ENCODE measurements at places on chromosomes 6 and 20.

GRCh38 chr6:3319610-3320200, 61.0 kb downstream of the PSMG4 start:
- DNase-seq: no peak

DNA sequence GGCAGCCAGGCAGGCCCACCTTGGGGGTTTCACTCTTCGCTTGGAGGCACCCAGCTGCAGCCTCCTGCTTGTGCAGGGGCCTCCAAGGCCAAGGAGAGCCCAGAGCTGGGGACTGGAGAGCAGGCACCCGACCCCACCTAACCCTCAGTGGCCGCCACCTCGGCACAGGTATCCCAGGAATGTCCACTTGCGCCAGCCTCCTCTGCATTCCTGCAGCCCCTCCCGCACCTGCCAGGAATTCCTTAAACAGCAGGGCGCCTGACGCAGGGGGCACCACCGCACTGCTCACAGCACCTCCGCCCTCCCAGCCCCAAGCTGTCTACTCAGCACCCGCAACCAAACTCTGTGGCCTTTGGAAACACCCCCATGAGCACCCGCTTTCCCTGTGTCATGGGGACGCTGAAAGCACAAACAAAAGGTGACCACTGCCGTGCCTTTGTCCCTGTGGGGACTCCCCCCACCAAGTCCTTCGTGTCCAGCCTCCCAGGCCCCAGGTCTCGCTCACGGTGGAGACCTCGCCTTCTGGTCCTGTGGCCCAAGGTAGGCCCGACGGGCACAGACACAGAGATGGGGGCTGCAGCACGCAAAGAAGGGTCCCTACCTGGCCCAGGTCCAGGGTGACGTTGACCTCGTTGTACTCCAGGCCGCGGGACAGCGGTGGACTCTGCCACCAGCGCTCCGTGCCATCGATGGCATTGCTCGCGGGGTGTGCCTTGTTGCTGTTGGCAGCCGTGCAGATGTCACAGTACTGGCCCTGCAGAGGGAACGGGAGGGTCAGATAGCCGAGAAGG, 5.1 kb downstream of the LAMA5 start:
- no peak for DNase-seq

- no peak for DNase-seq
Observed at GRCh38 chr20:8133851-8134451, 1.9 kb downstream of the PLCB1 start.

GRCh38 chr6:38187811-38188590, 368.5 kb downstream of the ZFAND3 start:
- no peak for DNase-seq

DNA sequence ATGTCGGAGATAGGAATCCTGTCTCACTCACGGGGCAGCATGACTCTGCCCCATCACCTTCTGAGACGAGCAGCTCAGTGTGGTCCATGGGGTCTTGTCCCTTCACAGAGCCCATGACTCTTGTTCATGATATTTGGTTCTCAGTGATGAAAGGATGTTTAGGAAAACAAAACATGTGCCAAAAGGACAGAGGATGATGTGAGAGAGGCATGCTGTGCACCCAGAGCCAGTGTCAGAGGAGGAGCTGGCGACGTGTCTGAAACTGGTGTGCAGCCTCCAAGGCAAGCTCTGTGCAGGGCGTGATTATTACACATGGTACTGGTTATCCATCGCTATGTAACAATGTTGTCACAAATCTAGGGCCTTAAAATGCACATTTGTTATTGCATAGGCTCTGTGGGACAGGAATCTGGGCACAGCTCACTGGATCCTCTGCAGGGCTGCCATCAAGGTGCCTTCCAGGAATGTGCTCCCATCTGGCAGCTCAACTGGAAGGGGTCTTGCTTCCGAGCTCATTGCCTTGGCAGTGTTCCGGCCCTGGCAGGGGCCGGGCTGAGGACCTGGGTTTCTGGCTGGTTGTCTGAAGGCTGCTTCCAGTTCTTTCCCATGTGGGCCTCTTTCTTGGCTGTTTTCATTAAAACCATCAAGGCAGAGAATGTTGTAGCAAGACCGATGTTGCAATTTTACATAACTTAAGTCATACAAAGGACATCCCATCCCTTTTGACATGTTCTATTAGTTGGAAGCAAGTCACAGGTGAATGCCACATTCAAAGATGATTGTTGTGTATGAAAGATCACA, 175.4 kb downstream of the ERMARD start:
- DNase-seq: no peak
